T-helper 2 cell treated with Interferon-gamma antibody and Interleukin-4, amounts not matched to agents 100 ng/mL and 5 ng/mL, for 36 hours (primary cell): ENCODE measurements at places on chromosomes 11 and 22. TPM values are rescaled to one million over a fixed set of nuclear protein-coding genes. Genes with fewer than 3 reads are reported as not detected.

CCDC157 gene
- 4.8 and 5.5 TPM in 2 replicates for total RNA-seq

MYBPC3 gene
- total RNA-seq, result not detected in 2 replicates

RBMXL2 gene
- total RNA-seq, result 0.09 TPM in 1 of 2 replicates, not detected in the other

NNMT gene
- not detected in 2 replicates for total RNA-seq

OTOG gene
- total RNA-seq, result not detected in 2 replicates

LINC01488 gene
- not detected in 2 replicates for total RNA-seq

SCGB2A2 gene
- total RNA-seq, result not detected in 2 replicates

CASP5 gene
- total RNA-seq, result not detected in 2 replicates
